CD4-positive, alpha-beta memory T cell (primary cell): ENCODE measurements at places on chromosomes 2 and 18. TPM values are rescaled to one million over a fixed set of nuclear protein-coding genes. Genes with fewer than 3 reads are reported as not detected.
A peak's percentile ranks its signal among the peaks of the same experiment; 100 is the strongest.

DNA sequence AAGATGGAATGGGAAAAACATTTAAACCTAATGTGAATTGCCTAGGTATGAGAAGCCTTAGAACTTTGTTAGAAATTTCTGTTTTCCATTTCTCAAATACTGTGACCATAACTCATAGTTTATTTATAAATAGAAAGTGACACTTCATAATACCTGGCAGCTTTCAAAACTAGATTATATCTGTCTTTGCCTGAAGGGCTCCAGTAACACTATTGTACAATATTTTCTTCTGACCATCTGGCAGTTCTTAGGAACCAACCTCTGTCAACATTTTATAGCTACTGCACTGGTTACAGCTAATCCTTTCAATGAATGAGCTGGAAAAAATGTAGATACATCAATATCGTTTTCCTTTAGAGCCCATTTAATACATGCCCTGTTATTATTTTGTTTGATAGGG lies 237.4 kb downstream of the CAMKMT start:
- DNase-seq, result no peak

DNA sequence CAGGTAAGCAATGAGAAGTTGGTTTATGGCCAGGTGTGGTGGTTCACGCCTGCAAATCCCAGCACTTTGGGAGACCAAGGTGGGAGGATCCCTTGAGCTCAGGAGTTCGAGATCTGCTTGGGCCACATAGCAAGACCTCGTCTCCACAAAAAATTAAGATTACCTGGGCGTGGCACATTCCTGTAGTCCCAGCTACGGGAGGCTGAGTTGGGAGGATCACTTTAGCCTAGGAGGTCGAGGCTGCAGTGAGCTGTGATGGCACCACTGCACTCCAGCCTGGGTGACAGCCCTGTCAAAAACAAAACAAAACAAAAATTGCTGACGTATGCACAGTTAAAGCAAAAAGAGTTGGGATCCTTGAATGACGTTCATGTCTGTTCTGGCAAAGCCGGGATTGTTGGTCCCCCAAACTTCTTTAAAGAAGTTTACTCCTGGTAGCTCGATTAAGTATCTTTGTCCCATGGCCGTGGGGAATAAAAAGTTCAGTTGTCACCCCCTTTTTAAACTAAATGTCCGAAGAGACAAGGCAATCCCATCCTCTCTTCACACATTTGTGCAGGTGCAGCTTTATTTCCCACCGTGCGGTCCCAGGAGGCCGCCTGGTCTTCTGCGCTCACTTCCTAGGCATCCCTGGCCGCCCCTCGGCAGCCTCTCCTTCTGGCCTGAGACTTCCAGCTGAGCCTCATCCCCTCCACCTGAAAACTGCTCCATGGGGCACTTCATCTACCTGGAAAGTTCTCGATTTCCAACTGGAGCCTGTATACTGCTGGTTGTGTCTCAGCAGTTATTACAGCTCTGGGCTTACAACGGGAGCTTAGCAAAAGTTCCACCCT lies 762 bp upstream of the SPOPL start:
- DNase-seq, result peak; percentile 8

DNA sequence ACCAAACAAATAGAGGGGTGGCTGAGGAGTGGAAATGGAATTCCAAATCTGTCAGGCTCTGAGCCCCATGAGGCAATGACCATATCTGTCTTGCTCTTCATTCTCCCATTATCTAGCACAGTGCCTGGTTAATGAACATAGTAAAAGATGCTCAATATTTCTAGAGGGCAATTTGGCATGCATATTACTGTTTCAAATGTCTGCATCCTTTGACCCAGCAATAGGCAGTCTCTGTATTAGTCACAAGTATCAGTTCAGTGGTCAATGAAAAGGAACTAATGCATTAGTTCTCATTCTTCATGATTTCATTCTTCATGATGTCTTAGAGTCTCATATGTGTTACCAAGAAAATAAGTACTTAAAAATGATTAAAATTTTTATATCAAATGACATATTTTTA lies 28.4 kb upstream of the MALL start:
- no peak for DNase-seq

GRCh38 chr2:24731040-24731439 lies 62.2 kb downstream of the PTRHD1 start:
- DNase-seq, result no peak

Gene MCM6
- total RNA-seq, result 31.2 TPM

Gene LBX2
- total RNA-seq, result not detected

DNA sequence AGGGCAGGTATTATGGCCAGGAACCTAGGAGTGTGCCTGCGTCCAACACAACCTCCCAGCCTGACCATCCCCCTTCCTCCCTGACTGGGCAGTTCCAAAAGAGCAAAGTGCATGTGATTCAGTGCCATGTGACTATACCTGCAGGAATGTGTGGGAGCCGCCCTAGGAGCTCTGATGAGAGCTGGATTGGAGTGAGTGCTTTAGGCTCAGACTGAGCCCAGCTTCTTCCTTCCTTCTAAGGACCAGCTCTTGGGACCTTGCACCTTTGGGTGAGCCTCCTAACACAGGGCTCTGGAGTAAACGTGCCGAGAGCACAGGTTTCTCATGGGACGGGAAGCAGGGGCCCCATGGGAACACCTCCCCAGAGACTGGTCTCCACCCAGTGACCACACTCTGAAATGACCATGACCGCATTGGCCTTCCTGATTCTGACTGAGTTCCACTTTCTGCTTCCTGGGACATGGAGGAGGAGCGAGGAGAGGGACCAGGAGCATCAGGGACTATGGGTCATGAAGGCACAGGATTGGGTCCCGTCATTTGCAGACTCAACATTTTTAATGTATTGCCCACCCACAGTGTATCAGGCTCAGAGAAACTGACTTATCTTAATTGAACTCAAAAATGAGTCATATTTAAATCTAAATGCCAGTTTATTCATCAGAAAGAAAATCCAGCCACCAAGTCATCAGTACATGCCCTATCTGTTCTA lies 87.8 kb upstream of the BCL2L11 start:
- no peak for DNase-seq

Gene ROCK2
- total RNA-seq, result 26.7 TPM

Gene AGXT
- total RNA-seq, result not detected

- no peak for DNase-seq
Observed at GRCh38 chr2:140270224-140270623, 1490.0 kb upstream of the NXPH2 start.

- DNase-seq, result no peak
Observed at GRCh38 chr2:144459286-144459685, 60.6 kb downstream of the ZEB2 start.

Gene FMNL2
- 1.6 TPM for total RNA-seq

Gene CDH19
- not detected for total RNA-seq
